Thoracic aorta (tissue), 2 donors: ENCODE measurements at places on chromosomes 11 and 22.

- DNase-seq = no peak
These were observed 504.2 kb downstream of the SOX6 start for GRCh38 chr11:15852179-15852578.

DNA sequence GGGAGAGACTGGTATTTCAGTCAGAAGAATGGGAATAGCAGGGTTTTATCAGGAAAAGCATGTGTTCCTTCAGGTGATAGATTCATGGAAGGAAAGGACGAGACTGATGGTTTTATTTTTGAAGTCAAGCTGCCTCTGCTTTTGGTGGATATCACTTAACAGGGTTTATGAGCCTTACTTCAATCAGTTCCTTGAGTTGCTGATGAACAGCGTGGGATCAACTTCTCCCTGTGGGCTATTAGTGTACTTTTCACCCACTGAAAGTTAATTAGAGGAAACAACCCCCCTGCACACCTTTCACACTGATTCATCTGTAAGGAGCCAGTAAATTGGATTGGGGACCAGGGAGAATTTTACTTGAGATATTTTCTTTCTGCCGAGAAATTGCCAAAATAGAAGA, 479.0 kb downstream of the NELL1 start:
- no peak for DNase-seq

- no peak for DNase-seq
These were observed 148.1 kb downstream of the DYNC2H1 start for GRCh38 chr11:103257360-103257759.

GRCh38 chr11:59413646-59414045, 12.6 kb downstream of the OR5A2 start:
- DNase-seq = no peak

GRCh38 chr11:83035070-83035854, 36.4 kb downstream of the RAB30 start:
- no peak for DNase-seq

DNA sequence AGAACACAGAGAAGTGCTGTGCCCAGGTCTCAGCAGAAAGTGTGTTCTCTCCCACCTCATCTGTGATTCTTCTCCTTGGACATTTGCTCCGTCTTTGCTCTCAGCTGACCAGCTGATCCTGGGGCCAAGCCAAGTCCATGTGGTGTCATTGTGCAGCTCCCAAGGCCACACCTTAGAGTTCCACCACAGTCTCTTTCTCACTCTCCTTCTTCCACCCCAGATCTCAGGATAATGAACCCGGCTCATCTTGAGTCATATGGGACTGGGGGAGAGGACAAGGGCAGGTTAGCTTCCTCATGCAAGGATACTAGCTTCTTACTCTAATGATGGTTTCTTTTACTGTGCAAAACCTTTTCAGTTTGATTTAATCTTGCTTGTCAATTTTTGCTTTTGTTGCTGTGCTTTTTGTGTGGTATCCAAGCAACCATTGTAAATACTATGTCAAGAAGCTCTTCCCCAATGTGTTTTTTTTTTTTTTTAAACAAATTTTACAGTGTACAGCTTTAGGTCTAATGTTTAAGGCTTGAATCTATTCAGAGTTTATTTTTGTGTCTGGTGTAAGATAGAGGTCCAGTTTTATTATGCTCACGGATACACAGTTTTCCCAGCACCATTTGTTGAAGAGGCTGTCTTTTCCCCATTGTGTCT, 75.0 kb upstream of the OR4B1 start:
- DNase-seq = no peak

DNA sequence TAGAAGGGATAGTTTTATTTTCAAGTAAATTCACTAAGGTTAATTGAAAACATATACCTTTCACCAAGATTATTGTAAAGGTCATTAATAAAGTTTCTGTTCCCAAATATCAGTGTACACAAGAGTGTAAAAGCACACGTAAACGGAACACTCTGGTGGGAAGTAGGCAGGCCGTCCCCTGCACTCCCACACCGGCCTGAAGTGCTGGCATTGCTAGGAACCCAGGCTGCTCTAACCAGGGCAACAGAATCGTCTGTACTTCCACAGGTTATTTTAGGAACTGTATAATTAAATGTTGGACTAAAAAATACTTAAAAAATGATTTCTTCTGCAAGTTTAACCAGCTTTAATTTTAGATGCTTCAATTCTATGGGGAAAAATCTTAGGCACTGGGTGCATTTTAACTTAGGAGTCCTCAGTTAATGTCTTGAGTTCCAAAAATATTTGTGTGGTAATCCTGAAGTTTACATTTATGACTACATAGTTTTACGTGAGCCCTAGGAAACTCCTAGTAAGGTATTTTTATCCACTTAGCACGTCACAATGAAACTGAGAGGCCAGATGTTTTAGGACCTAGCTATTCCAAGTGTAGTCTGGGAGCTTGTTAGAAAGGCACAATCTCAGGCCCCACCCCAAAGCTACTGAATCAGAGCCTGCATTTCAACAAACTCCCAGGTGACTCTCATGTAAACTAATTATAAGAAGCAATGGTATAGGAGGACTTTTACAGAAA, 31.2 kb downstream of the KMT5B start:
- DNase-seq = no peak

DNA sequence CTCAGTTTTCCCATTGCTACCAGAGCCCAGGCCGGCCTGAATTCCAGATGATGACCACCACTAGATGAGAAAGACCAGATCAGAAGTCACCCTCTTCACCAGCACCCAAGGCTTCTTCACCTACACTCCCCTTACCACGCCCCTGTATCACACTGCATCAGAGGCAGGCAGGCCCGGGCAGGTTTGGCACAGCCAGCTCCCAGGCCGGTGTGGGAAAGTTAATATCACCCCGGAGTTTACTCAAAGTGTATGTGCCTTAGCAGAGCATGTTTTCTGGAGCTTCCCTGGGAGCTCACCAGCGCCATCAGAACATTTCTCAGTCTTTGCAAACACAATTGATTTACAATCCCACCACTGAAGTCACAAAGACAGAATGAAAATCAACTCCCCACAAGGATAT, 47.5 kb upstream of the POU2AF1 start:
- no peak for DNase-seq

DNA sequence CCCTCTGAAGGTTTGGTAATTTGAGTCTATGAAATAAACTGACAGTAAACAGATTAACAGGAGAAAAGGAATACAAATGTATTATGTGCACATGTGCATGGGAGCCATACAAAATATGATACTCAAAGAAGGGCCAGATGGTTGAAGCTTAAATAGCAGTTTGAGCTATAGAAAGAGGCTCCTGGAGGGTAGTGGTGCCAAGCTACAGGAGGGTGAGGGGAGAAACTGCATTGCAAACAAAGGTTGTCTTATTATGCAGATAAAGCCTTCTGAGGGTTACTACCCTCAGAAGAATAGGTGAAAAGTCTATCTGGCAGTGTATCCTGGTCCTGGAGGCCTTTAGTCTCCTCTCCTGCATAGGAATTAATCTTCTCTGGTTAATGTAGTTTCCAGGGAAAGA, 267.3 kb upstream of the MPPED2 start:
- no peak for DNase-seq

GRCh38 chr11:113090716-113091480, 129.7 kb downstream of the NCAM1 start:
- DNase-seq = no peak

GRCh38 chr11:1353383-1354124, 36.2 kb upstream of the BRSK2 start:
- DNase-seq = no peak

DNA sequence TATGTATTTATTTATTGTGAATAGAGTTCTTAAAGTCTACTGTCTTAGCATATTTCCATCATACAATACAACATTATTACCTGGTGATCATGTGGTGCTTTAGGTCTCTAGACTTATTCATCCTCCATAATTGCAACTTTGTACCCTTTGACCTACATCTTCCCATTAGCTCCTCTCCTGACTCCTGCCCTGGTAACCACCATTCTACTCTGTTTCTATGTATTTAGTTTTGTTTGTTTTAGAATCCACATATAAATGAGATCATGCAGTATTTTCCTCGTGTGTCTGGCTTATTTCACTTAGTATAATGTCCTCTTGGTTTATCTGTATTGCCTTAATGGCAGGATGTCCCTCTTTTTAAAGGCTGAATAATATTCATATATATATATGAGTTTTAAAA, 22.7 kb downstream of the NCAM1 start:
- DNase-seq = no peak

DNA sequence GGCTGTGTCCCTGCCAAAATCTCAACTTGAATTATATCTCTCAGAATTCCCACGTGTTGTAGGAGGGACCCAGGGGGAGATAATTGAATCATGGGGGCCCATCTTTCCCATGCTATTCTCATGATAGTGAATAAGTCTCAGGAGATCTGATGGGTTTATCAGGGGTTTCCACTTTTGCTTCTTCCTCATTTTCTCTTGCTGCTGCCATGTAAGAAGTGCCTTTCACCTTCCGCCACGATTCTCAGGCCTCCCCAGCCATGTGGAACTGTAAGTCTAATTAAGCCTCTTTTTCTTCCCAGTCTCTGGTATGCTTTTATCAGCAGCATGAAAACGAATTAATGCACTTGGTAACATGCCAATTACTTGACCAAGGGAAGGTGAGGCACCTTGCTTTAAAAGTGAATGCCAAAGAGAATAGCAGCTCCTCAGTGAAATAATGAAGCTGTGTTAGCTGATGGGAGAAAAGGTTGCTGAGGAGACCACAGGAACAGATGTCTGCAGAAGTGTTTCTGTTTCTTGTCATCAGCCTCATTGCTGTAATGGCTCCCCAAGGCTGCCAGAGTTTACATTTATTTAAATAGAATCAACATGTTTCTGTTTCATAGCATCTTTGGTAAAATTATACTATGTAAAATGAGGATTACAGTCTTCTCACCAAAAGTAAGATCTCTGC, 89.0 kb upstream of the CD44 start:
- no peak for DNase-seq

GRCh38 chr11:119335091-119335654, 846 bp downstream of the RNF26 start:
- no peak for DNase-seq

- DNase-seq = no peak
These were observed 7.5 kb downstream of the HMBS start for GRCh38 chr11:119091966-119092879.

DNA sequence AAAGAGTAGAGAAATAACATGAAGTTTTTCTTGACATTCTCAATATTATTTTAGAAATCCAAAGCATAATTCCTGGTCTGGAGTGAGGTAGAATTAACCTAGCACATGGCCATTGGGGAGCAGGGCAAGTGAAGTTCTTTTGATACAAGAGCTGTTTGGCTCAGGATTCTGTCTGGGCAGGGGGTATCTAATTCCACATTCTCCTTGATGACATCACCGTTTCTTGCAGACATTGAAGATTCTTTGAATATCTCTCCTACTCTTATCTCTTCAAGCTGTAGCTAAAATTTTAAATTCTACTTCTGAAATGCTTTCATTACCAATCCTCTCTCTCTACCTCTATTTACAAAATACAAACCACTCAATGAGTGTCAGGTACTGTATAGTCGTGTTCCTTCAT, 138.2 kb upstream of the TENM4 start:
- no peak for DNase-seq
